ENCODE measurements at places on chromosomes 1 and 21. TPM values are rescaled to one million over a fixed set of nuclear protein-coding genes. Genes with fewer than 3 reads are reported as not detected.

DNA sequence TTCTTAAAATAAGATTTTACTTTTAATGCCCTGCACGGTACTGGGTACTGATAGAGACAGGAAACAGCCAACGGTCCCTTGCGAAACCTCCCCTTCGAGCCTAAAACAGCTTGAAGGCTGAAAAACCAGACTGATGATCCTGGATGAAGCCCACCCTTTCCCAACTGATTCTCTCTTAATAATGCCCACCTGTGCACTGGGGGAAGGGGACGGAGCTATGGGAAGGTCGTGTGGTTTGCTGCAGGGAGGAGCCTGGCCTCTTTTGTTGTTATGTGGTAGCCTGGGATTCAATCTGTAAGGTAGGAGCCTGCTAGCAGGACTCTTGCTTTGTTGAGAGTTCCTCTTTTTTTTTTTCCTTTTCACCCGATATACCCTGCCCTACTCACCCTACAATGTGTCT is 25.6 kb downstream of the SAMSN1 start:
- ATAC-seq = no peak

DNA sequence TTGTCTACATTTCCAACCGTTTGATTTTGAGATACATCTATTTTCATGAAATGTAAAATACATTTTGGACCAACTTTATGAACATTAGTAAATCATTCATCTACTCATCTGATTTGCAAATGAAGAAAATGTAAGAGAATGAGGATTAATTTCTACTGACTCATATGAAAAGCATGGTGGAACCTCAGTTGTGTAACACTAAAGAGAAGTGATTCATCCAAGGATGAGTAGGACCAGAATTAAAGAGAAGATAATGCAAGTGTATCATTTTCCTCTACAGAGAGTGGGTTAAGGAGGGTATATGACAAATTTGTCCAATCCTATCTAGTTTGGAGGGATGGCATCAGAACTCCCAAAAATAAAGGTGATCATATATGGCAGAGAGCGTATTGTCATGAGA is 1967.6 kb downstream of the MRPL39 start:
- ATAC-seq = no peak

GRCh38 chr1:37282764-37283163 is 191.6 kb upstream of the ZC3H12A start:
- ATAC-seq = no peak

GRCh38 chr1:15758343-15758931 is at the start of gene FBLIM1:
Gene FBLIM1, plus strand, starts transcription at chr1:15758795. Its CDS starts 6,189 bp downstream, at chr1:15764984.
- peak; percentile 31 for ATAC-seq

DNA sequence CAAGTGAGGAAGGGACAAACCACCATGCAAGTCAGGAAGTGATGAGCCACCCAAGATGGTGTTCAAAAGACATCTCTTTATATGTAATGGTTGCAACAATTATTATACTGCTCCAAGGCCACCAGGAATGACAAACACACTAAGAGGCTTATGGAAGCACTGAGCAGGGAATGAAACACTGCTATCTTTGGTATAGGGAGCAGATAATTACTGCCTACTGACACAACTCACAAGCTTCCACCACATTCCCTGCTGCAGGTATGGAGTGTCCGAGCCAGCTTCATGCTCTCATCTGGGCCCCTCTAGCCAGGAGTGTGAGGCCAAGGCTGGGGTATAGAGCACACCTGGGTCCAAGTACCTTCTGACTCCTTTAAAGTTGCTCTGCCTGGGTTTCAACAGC is 371.4 kb downstream of the HHAT start:
- no peak for ATAC-seq

DNA sequence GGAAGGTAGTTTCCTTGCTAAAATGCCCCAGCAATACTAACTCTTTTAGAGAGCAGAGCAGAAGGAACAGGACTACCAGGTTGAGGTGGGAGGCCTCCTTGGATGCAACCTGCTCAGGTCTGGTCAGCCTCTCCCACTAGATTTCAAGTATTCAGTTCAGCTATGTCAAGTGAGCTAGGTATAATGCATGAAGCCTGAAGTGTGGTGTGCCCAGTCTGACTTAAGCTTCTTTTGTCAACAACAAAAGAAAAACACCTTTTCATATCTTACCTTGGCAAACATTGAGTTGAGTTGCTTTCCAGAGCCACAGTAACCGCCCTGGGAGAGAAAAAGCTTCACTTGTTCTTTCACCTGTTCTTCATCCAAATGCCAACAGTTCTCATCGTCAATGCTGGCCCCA is 47.8 kb downstream of the UROD start:
- no peak for ATAC-seq

DNA sequence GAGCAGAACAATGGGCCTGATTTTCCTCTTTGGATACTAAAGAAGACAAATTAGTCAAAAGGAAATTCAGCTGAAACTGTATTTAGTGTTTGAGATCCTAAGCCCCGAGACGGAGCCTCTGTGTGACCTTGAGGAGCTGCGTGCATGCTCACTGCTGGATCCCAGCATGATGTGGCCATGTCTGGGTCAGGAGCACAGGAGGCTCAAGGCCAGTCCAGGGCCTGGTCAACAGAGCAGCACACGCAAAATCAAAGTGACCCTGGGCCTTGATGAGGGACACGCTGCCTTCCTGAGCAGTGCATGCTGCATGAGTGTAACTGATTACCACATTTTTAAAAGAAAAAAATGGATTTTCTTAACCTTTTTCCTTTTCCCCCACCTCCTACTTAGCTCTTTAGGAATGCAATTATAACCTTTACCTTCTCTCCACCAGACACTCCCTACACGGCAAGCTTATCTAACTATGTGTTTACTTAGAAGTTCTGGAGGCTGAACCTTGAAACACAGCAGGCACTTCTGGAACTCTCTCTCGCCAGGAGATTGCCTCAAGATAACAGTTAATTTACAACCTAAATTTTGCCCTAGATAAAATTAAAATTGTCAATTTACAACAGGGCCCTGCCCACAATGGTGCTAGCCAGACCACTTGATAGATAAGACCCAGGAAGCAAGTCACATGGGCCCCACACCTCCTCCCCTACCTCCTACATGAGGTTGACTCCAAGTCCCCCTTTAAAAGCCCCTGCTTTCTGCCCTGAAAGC is 144.6 kb downstream of the LRIG2 start:
- no peak for ATAC-seq

- peak; percentile 69 for ATAC-seq
Measured at GRCh38 chr1:108852221-108852975, 4.5 kb downstream of the AKNAD1 start.

DNA sequence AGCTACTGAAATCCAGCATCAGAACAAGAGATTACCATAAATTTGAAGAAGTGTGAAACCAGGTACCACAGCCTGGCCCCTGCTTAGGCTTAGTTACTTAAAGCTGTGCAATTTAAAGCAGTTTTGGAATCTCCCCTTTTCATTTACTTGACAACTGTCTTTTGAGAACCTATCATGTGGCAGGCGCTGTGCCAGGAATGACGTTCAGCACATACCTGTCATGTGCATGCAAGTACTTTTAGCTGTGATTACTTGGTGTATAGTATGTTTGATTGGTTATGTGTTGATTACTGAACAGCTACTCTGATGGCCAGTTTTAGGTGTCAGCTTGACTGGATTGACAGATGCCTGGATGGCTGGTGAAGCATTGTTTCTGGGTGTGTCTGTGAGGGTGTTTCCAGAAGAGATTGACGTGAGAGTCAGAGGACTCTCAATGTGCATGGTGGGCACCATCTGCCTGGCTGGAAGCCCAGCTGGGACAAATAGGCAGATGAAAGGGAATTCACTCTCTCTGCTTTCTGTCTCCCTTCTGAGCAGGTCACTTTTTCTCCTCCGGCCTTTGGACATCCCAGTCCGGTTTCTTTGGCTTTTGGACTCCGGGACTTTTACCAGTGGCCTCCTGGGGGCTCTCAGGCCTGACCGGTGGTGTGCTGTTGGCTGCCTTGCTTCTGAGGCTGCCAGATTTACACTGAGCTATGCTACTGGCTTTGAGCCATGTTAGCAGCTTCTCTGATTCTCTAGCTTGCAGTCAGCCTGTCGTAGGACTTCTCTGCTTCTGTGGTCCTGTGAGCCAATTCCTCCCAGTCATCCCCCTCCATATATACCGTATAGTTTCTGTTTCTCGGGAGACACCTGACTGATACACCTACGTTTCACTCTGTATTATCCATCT is 178.0 kb downstream of the RYR2 start:
- ATAC-seq = peak; percentile 48

- no peak for ATAC-seq
Measured at GRCh38 chr1:25711555-25712298, 88.3 kb upstream of the SELENON start.

DNA sequence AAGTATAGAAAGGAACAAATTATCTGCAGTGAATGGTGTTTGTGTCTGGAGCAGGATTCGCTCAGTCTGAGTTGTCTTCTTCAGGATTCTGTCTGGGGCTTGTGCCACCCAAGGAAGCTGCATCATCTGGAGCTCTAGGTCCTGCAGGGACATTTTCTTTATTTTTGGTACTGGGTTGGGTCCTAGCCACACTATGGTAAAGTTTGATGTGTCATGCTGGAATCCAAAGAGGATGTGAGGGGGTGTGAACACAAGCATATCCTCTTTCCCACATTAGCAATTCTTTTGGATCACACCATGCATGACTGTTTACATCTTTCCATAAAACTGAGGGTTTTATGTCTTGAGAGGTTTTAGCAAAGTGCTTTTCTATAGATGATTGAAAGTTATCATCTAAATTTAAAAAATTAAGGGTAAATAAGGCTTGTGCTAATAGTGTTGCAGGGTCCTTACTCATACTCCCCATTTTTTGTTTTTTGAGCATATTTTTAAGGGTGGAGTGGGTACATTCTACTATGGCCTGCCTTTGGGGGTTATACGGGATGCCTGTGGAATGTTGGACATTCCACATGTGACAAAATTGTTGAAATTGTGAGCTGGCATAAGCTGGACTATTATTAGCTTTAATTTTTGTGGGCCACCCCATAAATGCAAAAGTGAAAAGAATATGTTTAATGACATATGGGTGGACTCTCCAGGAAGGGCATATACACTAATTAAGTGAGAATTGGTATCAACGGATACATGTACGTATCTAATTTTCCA is 152.0 kb upstream of the HMCN1 start:
- ATAC-seq = no peak

- ATAC-seq = no peak
Measured at GRCh38 chr1:212754193-212754592, 37.4 kb downstream of the NSL1 start.

- no peak for ATAC-seq
Measured at GRCh38 chr1:247332623-247333361, 1.1 kb upstream of the ZNF496 start.

DNA sequence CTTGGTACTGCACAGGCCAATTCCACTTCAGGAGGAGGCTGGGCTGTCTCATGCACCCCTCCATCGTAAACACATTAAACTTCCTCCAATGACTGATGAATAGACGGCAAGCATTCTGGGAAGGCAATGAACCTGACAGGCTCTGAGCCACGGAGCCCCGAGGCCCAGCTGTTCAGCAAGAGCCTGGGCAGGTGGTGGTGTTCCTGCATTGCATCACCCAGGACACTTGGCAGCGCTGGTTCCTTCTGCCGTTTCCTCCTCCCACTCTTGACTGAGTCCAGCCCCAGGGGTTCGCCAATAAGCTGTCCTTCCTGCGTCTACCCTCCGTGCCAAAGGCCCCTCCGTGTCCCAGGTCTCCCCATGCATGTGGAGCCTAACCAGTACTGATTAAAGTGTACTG is 109.8 kb downstream of the JAK1 start:
- peak; percentile 75 for ATAC-seq

GRCh38 chr1:226912587-226913176 is 27.4 kb upstream of the COQ8A start:
- ATAC-seq = peak; percentile 61

DNA sequence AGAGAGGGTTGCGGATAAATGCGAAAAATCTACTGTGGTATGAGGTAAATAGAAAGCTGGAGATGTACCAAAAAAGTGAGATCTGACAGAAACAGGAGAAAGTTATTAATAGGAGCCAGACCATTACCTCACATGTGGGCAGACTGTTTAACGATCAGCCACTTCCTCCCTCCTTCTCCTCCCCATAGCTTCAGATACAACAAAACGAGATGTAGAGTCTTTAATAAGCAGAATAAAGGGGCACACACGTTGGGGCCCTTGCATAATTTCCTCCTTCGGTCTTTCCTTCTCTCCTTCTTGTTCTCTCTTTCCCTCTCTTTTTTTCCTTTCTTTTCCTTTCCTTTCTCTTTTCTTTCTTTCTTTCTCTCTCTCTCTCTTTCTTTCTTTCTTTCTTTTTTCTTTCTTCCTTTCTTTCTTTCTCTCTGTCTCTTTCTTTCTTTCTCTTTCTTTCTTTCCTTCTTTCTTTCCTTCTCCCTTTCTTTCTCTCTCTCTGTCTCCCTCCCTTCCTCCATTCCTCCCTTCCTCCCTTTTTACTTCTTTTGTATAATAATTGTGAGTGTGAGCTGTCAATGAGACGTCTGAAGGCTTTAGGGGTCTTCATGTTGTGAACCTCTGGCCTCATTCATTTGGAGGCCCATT is 242.1 kb downstream of the GRIK1 start:
- no peak for ATAC-seq

- ATAC-seq = no peak
Measured at GRCh38 chr1:202046748-202047708, 36.6 kb downstream of the ELF3 start.

GRCh38 chr1:55955016-55955621 is 624.2 kb downstream of the PLPP3 start:
- ATAC-seq = no peak

DNA sequence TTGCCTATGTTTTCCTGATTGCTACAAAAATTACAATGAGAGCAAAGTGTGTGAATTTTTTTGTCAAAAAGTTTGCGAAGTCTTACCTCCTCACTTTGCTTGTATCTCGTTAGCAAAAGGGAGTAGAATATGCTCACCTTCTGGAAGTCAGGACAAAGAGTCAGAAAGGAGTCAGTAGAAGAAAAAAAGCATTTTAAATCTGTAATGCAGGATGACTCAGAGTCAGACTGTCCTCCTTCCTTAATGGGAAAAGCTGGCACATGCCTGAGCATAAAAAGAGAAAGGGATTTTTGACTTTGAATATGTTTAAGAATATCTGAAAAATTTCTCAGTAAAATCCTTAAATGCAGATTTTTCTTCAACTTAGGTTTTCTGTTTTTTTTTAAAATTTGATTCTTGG is 14.2 kb upstream of the VN1R5 start:
- no peak for ATAC-seq

GRCh38 chr1:46369542-46370213 is 24.4 kb upstream of the FAAH start:
- no peak for ATAC-seq

- peak; percentile 28 for ATAC-seq
Measured at GRCh38 chr1:2786329-2787162, 14.9 kb downstream of the TTC34 start.

DNA sequence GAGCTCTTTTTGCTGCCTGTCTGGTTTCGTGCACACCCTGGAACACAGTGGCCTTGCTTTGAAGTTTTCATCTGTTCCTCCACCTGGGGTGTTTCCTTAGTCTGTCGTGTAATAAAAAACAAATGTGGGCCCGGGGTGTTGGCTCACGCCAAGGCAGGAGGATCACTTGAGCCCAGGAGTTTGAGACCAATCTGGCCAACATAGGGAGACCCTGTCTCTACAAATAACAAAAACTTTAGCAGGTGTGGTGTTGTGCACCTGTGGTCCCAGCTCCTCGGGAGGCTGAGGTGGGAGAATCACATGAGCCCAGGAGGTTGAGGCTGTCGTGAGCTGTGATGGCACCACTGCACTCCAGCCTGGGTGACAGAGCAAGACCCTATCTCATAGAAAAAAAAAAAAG is 4.5 kb downstream of the NCMAP start:
- no peak for ATAC-seq

The LCE2C gene
- total RNA-seq = not detected

The CYB561D1 gene
- total RNA-seq = 8.3 TPM

The RORC gene
- 1.8 TPM for total RNA-seq

The LCE3E gene
- total RNA-seq = not detected

The TNFRSF9 gene
- total RNA-seq = not detected

The FAM110D gene
- total RNA-seq = 12.5 TPM

The ILDR2 gene
- 15.2 TPM for total RNA-seq

The RTCA gene
- total RNA-seq = 13.2 TPM

The RXFP4 gene
- total RNA-seq = not detected
